ENCODE measurements at places on chromosomes 11 and 22.

DNA sequence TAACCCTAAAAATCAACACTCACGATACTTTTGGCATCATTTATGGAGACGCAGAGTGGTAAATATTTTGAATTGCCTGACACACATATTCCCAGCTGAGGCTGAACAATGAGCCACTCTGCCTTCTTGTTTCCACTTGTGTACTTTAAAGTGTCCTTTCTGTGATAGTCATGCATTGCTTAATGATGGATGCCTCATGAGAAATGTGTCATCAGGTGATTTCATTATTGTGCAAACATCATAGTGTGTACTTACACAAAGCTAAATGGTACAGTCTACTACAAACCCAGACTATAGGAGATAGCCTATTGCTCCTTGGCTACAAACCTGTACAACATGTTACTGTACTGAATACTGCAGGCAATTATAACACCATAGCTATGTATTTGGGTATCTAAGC is 44.2 kb downstream of the MRE11 start:
- DNase-seq, result no peak

- no peak for DNase-seq
Measured at GRCh38 chr11:72676861-72677341, 2.7 kb upstream of the PDE2A start.

DNA sequence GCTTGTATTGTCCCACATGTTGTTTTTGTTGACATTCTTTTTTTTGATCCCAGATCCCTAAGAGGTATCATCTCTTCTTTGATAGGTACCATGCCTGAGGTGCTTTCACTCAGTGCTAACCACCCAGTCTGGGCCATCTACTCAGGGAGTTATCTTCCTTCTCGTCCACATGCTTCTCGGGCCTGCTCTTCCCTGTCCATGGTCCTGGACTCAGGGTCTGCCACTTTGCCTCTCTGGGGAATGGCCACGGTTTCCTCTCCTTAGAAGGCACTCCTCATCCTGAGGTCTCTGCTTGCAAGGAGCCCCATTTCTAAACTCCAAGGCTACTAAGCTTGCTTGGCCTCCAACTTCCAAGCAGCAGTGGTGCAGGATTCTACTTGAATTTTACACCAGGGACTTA is 227.0 kb upstream of the NCAM1 start:
- DNase-seq, result no peak

DNA sequence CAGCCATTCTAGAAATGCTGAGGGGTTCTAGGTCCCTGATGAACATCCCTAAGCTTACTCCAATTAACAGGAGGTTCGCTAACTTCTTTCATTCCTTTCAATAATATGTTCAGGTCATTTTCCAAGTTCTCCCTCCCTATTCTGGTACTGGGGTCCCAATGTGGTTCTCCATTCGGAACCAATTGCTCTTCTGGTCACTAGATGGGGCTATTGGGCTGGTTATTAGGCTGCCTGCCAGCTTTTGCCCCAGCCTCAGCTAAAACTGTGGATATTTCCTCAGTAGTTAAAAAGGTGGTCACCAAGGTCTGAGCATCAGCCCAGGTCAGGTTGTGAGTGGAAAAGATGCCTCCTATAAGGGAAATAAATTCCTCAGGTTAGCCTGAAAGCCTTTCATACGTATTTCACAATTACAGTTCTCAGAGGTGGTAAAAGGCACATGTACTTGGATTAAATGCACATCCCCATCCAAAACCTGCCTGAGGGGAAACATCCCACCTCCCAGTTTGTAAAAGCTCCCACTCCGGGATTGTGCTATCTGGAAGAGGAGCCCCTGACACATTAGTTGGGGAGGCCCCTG is 161.1 kb upstream of the CCDC179 start:
- peak; percentile 20 for DNase-seq

DNA sequence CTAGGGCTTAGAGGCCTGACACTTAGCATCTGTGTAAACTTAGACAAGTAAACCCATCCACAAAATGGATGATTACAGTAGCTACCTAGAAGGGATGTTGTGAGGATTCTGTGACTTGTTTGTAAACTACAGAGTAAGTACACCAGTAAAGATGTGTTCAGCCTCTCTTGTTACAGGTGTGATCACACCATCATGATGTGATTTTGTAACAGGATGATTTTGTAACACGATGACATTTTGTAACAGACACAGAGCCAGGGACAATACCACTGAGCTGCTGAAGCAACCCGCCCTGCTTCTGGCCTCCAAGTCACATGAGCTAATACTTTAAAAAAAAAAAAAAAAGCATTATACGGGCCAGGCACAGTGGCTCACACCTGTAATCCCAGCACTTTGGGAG is 17.0 kb downstream of the FADD start:
- no peak for DNase-seq

DNA sequence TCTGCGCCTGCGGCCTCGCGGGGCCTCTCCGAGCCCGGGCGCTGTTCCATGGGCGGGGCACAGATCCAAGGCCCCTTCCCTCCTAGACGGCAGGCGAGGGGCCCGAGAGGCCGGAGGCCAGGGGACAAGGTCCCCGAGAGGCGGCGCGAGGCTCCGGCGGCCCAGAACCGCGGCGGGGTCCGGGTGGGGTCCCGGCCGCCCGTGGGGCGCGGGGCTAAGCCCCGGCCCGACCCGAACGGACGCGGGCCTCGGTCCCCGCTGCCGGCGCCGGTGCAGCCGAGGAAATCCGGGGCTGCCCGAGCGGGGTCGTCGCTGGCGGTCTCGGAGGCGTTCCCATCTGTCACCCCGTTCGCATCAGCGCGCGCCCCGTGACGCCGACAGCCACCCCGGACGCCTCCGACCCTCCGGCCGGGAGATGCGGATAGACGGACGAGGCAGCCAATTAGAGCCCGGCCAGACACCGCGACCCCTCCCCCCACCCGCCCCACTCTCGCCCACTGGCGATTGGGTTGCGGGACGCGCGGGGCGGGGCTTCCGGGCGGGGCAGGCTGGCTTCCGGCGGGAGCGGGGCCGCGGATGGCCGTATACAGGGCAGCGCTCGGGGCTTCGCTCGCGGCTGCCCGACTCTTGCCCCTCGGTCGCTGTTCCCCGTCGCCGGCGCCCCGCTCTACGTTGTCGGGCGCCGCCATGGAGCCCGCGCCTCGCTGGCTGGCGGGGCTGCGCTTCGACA is at the start of gene SELENOO:
Gene SELENOO, plus strand, starts transcription at position 551 of the 730 bp plus-strand sequence. Its CDS starts 26 bp downstream, at position 577.
- peak; percentile 92 for DNase-seq

- no peak for DNase-seq
Measured at GRCh38 chr11:110501428-110501827, 71.7 kb downstream of the FDX1 start.

DNA sequence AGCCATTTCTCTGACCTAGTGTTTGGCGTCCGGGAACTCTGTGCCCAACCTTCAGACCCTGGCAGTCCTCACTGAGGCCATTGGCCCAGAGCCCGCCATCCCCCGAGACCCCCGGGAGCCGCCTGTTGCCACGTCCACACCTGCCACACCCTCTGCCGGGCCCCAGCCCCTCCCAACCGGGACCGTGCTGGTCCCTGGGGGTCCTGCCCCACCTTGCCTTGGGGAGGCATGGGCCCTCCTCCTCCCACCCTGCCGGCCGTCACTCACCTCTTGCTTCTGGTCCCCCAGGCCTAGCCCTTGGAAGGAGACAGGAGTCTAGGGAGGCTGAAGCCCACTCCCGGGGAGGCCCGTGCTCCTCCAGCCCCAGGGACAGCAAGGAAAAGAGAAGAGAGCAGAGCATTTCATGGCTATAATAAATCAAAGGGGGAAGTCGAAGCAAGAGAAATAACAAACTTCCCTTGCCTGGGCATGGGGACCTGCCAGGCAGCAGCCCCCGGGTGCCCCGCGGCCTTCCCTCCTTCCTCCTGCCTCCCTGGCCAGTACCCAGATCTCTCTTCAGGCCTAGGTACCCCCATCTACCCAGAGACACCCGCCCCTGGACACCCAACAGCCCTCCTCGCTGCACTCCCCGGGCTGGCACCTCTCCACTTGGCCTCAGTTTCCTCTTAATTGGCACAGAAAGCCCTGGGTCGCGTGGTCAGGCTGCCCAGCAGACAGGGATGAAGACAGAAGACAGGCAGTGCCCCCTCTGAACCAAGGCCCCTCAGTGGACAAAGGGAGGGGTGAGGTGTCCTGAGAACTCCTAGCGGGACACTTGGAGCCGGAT is 13.0 kb upstream of the SLC39A13 start:
- DNase-seq, result no peak

DNA sequence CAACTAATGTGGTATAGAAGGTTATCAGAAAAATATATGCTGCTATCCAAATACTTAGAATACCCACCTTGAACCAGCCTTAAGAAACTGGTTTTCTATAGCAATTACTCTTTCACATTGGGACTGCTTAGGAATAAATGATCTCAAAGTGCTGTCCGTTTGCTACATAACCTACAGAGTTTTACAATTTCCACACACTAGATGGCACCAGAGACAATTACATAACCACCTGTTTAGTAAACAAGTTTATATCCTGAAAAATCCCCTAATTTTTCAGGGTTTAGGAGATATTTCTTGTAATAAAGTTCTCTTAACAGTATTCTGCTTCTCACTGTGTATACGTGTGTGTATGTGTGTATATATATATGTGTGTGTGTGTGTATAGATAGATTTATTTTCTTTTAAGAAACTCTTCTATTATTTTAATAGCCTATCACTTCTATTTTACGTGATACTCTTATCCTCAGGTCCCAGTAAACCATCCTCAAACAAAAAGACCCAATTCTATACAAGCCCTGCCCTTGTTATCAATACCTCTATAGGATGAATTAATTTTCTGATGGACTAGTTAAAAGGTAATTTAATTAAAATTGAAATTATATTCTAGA is 6.7 kb upstream of the OR5I1 start:
- peak; percentile 43 for DNase-seq

GRCh38 chr11:104704888-104705287 is 193.4 kb downstream of the CASP12 start:
- DNase-seq, result no peak

GRCh38 chr22:31089160-31090100 is 8.3 kb downstream of the SMTN start:
- peak; percentile 65 for DNase-seq

- no peak for DNase-seq
Measured at GRCh38 chr11:76701294-76702040, 30.9 kb upstream of the LRRC32 start.

DNA sequence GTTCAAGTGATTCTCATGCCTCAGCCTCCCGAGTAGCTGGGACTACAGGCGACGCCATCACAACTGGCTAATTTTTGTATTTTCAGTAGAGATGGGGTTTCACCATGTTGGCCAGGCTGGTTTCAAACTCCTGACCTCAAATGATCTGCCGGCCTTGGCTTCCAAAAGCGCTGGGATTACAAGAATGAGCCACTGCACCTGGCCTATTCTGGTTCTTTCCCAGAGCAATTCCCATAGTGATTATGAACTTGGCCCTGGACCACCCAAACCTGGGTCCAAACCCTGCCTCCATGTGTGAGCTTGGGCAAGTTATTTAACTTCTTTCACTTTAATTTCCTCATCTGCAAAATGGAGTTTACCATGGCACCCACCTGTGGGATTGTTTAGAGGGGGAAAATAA is 61.5 kb upstream of the HEPHL1 start:
- no peak for DNase-seq

DNA sequence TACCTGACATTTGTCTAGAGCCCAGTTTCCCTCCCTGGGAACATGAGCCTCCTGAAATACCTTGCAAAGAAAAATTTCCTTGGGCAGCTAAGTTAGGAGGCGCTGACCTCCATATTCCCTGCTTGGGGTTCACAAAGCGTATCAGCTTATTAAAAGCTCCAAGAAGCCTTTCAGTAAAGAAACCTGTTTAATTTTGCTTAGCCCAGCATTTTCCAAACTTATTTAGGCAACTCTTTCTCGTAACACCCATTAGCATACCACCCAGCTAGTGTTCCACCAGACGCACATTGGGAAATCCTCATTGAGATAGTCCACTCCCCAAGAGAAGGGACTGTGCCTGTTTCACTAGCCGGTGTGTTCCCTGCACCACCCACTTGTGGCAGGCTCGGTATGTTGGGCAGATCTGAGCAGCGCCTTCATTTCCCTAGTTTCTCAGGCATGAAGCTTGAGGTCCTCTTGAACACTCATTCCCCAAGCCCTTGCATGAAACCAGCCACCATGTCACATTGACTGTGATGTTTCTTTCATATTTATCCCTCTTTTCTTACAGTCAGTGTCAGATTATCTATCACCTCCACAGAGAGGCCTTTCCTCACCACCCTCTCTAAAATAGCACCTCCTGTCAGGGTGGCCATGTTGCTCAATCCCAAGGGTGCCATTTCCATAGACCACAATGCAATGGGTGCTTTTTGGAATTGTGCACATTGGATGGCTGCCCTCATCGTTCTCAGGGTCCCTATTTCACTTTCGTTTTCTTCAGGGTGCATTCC is 12.5 kb upstream of the ELF5 start:
- no peak for DNase-seq

DNA sequence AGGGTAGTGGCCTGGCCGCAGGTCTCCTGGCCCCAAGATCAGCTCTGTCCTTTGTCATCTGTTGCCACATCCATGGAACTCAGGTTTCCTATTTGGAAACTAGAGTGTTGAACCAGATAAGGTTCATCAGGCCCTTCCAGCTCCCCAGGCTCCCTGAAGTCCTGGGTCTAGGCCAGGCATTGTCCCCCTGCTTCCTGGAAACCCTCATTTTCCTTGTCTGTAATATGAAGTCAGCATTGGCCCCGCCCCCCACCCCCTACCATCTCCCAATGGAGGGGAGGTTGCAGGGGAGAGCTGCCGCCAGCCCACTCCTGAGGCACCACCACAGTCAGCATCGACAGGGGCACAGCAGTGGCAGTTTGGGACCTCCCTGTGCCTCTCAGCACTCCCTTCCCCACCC is 9.0 kb upstream of the MS4A10 start:
- no peak for DNase-seq

- DNase-seq, result no peak
Measured at GRCh38 chr22:42061041-42061440, 9.6 kb downstream of the NAGA start.

DNA sequence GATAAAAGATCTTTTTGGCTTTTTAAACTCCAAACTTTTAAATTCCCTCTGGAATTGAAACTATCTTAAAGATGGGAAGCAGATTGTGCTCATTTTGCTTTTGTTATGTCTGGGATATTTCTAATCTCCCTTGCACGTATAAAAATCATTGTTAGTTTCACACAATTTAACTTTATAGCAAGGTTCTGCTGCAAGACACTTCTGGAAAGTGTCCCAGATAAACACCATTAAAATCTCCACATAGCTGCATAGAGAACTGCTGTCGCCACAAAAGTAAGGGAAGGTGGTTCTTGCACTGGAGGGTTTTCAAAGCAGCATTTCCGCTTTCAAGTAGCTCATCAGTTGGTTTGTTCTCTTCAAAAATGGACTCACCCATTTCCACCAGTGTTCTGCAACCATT is 11.8 kb downstream of the PTS start:
- DNase-seq, result no peak

- no peak for DNase-seq
Measured at GRCh38 chr11:100883830-100884229, 196.7 kb downstream of the ARHGAP42 start.

DNA sequence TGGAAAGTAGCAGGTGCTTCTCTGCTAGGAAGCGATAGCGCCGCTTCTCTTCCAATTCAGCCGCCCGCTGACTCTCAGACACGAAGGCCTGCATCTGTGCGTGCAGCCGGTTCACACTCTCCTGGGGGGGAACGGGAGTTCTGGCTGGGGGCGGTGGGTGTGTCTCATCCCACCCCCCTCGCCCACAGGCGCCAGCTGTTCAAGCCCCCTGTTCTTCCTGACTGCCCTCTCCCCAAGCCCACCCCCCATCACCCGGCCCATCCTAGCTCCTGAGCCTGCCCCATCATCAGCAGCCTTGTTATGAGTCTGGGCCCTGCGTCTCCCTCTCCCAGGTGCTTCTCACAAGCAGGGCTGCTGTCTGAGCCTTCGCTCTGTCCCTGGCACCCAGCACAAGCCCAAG is 13.1 kb upstream of the SLC16A8 start:
- DNase-seq, result no peak

- DNase-seq, result no peak
Measured at GRCh38 chr11:47067401-47067800, 109.3 kb downstream of the ARFGAP2 start.
